ENCODE measurements at places on chromosomes 6 and 20.

GRCh38 chr20:60528141-60528540, 569.9 kb downstream of the CDH26 start:
- no peak for DNase-seq

GRCh38 chr6:21601339-21601923, 7.9 kb downstream of the SOX4 start:
- DNase-seq, result no peak

- no peak for DNase-seq
Measured at GRCh38 chr6:87349896-87350295, 5.3 kb downstream of the C6orf163 start.

- DNase-seq, result no peak
Measured at GRCh38 chr20:40675599-40676221, 13.3 kb downstream of the MAFB start.

GRCh38 chr6:141968632-141969031, 164.1 kb upstream of the GJE1 start:
- no peak for DNase-seq

DNA sequence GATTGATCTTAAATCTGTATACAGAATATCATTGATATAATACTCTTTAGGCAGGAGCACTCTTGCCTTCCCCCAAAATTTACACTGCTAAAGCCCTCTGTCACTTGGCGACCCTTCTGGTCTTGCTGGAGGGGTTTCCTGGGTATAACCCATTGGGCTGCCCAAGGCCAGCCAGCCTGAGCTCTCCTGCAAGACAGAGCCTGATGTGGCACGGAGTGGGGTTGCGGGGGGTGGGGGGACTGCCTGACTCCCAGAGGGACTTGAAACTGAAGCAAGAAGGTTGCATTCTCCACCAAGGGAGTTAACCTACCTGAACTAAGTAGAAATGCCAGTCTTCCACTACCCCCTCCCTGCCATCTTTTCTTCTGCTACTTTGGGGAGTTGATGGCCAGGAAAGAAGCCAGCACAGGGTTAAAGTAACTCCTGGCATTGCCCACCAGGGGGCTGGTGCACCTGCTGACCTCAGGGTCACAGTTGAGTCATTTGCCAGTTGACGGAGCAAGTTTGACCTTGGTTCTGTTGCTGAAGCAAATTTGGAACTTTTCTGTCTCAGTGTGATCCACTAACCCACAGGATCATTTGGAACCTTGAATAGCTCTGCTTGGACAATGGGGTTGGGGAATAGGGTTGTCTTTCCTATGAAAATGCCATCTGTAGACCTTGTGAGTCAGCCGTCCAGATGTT, 79.4 kb downstream of the ASXL1 start:
- DNase-seq, result no peak

DNA sequence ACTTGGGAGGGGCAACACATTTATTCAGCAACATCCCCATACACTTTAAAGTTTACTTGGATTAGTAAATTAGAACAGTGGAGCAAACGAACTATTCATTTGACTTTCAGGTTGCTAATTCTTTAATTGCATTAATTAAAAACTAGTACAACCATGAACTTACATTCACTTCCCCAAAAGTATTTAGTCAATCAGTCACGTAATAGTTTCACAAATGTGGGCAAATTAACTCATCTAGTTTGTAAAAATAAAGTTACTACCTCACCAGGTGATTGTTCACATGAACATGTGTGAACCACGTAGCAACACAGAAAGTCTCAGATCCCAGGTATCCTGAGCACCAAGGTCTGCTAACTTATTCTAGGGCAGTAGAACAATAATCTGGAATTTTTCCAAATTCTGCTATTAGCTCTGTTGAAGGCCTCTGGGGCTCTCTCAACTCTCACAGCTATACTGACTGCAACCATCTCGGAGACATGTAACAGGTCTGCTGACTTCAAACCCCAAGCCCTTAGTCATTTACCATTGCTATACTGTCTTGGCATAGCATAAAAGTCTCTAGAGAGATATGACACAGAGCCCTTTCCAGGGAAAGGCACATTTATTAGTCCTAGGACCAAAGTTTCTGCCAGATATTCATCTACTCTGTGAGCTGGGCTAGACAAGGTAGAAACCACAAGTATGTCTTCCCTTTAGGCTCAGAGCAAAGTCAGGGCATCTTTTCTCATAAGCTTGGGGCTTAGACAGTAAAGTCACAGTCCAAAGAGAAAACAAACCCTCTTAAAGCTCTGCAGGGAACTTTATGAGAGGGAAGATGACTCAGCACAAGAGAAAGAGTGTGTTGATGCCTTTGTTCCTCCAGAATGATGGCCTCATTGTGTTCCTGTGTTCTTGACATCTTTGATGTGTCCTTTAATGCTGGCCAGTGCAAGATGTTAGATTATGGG, 50.9 kb upstream of the CCDC28A start:
- no peak for DNase-seq

DNA sequence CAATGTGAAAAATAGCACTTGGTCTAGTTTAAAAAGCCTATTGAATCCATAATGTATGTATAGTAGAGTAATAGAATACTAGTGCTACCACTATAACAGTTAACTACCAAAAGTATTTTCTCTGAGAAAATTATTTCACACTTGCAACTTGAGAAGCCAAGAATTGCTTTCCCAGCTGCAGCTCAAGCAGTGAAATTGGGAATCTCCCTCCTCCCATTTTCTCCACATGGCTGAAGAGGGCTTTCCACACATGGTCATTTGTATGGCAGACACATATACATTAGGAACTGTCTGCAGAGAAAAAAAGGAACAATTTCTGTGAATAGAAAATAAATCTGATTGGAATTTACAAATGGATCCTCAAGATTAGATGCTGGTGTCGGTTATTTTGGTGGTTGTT, 34.5 kb downstream of the TOMM6 start:
- no peak for DNase-seq

DNA sequence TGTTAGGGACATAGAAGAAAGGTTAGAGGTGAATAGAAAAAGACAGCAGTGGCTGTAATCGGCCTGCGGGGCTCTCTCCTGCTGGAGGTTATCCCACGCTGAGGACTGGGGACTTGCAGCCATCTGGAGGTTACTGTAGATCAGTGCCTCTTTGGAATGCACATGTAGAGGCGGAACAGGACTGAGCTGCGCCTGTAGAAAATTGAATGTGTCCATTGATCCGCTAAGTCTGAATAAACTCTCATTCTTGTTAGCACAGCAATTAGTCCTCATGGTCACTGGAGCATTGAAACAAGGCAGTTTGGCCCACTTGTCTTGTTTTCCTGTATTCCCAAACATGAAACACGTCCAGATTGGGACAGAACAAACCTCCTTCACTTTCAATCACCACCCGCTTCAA, 46.3 kb upstream of the F13A1 start:
- DNase-seq, result no peak

- DNase-seq, result no peak
Measured at GRCh38 chr20:46695892-46696291, 6.6 kb upstream of the TP53RK start.

- no peak for DNase-seq
Measured at GRCh38 chr20:31236953-31237352, 20.5 kb upstream of the DEFB115 start.

DNA sequence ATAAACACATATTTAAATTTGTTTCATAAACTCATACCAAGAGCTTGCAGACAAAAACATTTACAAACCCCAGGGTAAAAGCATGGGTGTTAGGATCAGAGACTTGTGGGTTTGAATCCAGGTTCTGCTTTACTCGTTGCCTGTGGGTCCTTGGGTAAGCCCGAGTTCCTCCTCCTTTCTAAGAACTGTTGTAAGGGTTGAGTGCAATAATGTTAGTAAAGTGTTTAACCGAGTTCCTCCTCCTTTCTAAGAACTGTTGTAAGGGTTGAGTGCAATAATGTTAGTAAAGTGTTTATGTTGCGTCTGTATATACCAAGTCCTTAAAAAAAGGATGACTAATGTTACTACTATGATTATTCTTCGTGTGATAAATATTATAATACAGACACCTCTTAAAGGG, 18.7 kb downstream of the CCDC170 start:
- DNase-seq, result no peak

All from iPS-NIHi11 (cell line).